Heart right ventricle (tissue), 16 donors: ENCODE measurements at places on chromosomes 4 and X.

DNA sequence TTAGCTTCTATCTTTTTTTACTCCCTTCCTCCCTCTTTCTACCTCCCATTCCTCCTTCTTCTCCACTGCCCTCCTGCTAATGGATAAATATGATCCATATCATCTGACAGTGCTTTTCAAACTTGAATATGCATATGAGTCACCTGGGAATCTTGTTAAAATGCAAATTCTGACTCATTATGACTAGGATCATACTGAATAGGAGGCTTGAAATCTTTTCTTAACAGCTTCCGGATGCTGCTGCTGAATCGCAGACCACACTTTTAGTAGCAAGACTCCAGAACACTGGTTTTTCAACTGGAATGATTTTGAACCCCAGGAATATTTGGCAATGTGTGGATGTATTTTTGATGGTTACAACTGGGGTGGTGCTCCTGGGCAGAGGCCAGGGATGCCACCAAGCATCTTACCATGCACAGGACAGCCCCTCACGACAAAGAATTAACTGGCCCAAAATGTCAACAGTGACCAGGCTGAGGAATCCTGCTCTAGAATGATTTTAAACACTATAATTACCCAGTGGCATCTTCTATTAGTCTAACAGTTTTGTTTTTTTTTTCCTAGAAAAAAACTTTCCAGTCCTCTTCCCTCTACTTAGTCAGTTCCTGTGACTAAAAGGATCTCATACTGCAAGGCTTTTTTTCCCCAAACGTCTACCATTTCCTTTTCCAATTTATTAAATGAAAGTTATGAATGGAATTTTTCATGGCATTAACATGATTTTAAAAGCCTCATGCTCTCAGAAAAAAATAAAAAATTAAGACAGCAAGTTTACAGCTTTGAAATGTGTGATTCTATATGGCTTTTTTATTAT is 10.6 kb upstream of the PYURF start:
- H3K27me3 ChIP-seq, result no peaks in the 10 kb centered on the region
- no peak overlapping the region for H3K27ac ChIP-seq
- peaks cover 7% of the 10 kb centered on the region for H3K4me1 ChIP-seq

DNA sequence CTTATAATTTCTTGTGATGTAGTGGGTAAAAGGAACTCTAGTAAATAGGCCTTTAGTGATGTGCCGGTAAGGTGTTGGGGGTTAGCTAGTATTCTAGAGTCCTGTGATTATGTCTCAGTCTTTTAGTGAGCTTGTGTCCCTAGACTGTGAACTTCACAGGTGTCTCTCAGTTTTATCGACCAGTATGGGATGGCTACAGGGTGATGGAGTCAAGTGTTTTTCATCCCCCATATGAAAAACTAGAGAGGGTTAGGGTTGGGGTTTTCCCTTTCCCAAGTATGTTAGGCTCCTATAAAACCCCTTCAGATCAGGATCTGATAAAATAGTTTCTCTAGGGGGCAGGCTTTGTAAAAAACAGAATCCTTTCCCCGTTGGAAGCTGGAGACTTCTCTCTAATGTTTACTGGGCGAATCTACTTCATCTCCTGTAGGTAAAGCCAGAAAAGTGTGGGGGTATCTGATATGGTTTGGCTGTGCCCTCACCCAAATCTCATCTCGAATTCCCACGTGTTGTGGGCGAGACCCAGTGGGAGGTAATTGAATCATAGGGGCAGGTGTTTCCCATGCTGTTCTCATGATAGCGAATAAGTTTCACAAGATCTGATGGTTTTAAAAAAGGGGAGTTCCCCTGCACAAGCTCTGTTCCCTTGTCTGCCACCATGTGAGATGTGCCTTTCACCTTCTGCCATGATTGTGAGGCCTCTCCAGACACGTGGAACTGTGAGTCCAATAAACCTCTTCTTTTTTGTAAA is 120.8 kb downstream of the DTHD1 start:
- no peak for DNase-seq
- H3K4me1 ChIP-seq, result no peaks in the 10 kb centered on the region
- H3K27me3 ChIP-seq, result no peaks in the 10 kb centered on the region
- no peak overlapping the region for H3K4me3 ChIP-seq

GRCh38 chr4:186932631-186933187 is 209.1 kb upstream of the FAT1 start:
- no peak overlapping the region for H3K4me3 ChIP-seq
- no peak for DNase-seq
- H3K27me3 ChIP-seq, result no peaks in the 10 kb centered on the region

- peak overlapping the region; percentile 75 for H3K27ac ChIP-seq
- DNase-seq, result no peak
- H3K36me3 ChIP-seq, result peaks cover 4% of the 10 kb centered on the region
- peaks cover 57% of the 10 kb centered on the region for H3K4me1 ChIP-seq
- H3K27me3 ChIP-seq, result no peaks in the 10 kb centered on the region
- no peak overlapping the region for H3K4me3 ChIP-seq
These were observed 36.8 kb downstream of the FABP2 start for GRCh38 chr4:119284876-119285780.

DNA sequence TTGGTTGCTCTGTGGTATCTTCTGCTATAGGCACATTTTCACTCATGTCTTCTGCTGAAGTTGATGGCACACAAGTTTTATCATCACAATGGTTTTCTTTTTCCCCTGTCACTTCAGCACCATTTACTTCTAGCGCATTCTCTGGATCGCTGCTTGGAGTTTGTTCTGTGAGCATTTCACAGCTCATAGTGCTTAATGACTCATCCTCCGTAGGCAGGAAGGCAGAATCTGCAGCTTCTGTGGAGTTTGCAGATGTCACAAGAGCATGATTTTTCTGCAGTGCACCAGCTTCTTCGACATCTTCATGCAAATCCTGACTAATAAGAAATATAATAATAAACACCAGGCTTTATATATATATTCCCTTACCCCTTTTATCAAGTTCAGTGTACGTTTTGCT is 83.6 kb downstream of the CHM start:
- H3K4me3 ChIP-seq, result no peak overlapping the region
- H3K27me3 ChIP-seq, result no peaks in the 10 kb centered on the region
- DNase-seq, result no peak
- H3K4me1 ChIP-seq, result no peaks in the 10 kb centered on the region
- no peak overlapping the region for H3K27ac ChIP-seq

DNA sequence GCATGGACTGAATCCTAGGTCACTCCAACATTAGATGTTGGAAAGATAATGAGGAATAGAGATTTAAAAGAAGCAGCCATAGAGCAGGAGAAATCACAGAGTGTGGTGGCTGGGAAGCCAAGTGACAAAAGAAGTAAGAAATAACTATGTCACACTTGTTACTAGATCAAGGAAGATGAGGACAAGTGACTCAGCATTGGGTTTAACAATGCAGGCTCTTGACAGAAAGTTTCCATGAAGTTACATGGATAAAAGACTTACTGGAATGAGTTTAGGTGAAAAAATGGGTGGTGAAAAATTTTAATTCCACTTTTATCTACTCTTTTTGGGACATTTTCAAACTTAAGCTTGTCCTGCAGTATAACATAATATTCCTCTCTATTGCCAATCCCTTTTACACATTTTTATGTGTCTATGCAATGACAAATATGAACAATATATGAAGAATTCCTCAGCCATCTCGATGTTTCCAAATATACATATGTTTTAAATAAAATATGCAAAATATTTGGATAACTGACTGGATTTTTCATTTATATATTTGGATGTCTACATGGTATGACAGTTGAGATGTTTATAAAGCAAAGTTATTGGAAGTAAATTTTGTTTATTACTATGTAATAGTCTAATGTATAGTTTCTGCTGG is 462.6 kb downstream of the IL15 start:
- H3K27me3 ChIP-seq, result no peaks in the 10 kb centered on the region
- DNase-seq, result no peak
- H3K27ac ChIP-seq, result no peak overlapping the region
- no peaks in the 10 kb centered on the region for H3K36me3 ChIP-seq

- no peak overlapping the region for H3K4me3 ChIP-seq
- H3K4me1 ChIP-seq, result no peaks in the 10 kb centered on the region
- no peak for DNase-seq
- no peak overlapping the region for H3K27ac ChIP-seq
These were observed 878.7 kb upstream of the TENM3 start for GRCh38 chr4:181364504-181364903.

DNA sequence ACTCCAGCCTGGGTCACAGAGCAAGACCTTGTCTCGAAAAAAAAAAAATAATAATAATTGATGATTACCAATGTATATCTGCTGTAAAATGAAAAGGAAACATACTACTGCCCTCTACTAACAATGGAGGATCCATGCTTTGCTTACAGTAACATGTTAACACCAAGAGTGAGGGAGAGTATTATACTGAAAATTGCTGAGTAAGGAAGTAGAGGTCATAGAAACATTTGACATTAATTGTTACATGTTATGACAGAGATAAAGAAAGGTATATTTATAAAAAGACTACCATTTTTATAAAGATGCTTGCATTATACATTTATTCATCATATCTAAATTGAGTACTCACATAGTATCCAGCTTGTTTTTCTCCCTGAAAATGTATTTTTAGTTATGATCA is 1989.8 kb upstream of the TENM3 start:
- H3K27me3 ChIP-seq, result no peaks in the 10 kb centered on the region
- no peaks in the 10 kb centered on the region for H3K4me1 ChIP-seq
- H3K36me3 ChIP-seq, result no peaks in the 10 kb centered on the region
- DNase-seq, result no peak
- H3K4me3 ChIP-seq, result no peak overlapping the region

GRCh38 chrX:150262456-150262855 is 100.7 kb upstream of the MAMLD1 start:
- H3K27ac ChIP-seq, result no peak overlapping the region
- no peak for DNase-seq
- no peaks in the 10 kb centered on the region for H3K4me1 ChIP-seq

- no peak overlapping the region for H3K27ac ChIP-seq
- no peaks in the 10 kb centered on the region for H3K36me3 ChIP-seq
- H3K27me3 ChIP-seq, result no peaks in the 10 kb centered on the region
- H3K4me3 ChIP-seq, result no peak overlapping the region
- H3K4me1 ChIP-seq, result no peaks in the 10 kb centered on the region
- DNase-seq, result no peak
These were observed 25.5 kb upstream of the FHL1 start for GRCh38 chrX:136121788-136122187.

DNA sequence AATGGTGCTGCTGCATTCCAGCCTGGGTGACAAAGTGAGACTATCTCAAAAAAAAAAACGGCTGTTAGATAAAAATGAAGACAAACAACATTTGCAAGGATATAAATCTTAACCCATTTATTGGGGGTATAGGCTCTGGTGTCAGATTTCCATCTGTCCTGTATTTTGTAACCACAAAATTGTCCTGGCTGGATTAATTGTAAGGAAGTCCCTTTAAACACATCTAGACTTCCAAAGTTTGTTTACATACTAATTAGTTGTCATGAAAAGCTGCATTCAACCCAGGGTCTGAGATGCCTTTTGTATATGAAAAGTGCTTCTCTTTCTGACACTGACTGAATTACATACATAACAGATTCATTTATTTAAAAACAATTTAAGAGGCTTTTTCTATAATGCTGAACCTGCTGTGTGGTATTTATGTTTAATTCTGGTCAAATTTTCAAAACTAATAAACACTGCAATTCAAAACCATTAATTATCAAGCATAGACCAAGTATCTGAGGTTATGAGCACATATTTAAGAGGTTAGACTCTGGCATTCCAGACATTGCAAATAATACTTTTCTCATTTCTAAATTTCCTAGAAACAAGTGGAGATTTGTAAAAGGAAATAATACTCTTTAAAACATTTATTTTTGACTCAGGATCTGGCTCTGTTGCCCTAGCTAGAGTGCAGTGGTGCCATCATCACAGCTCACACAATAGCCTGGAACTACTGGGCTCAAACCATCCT is 17.5 kb upstream of the UGDH start:
- peaks cover 21% of the 10 kb centered on the region for H3K36me3 ChIP-seq
- H3K4me3 ChIP-seq, result no peak overlapping the region
- no peaks in the 10 kb centered on the region for H3K27me3 ChIP-seq
- H3K4me1 ChIP-seq, result no peaks in the 10 kb centered on the region

GRCh38 chr4:139420652-139421051 is 33.3 kb upstream of the RAB33B start:
- DNase-seq, result no peak
- H3K36me3 ChIP-seq, result no peaks in the 10 kb centered on the region
- peaks cover 20% of the 10 kb centered on the region for H3K4me1 ChIP-seq

GRCh38 chr4:156195914-156196313 is 242.2 kb upstream of the CTSO start:
- no peak overlapping the region for H3K27ac ChIP-seq
- DNase-seq, result no peak
- H3K4me1 ChIP-seq, result no peaks in the 10 kb centered on the region
- no peak overlapping the region for H3K4me3 ChIP-seq

DNA sequence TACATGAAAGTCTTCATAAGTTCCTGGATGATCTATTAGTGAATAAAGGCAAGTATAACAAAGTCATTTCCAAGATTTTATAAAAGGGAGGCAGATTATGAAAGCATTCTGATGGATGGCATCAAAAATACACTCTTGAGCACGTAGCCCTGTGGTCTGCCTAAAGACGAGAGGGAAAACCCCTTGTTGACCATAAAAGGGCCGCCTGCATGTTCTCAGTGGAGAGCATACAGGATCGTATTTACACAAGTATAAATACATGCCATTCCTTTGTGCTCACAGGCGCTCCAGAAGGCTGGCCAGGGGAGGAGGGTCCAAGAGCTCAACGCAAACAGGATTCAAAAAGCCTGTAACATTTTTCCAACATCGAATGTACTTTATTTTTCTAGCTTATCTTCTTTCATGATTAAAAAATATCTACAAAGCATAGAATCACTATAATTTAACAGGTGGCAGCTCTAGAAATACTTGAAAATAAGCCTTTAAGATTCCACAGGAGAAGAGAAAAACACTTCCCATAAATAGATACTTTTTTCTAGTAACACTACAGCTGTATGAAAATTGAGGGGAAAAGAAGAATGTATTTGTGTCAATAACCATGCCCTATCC is 29.6 kb downstream of the PDGFC start:
- no peaks in the 10 kb centered on the region for H3K36me3 ChIP-seq
- DNase-seq, result peak; percentile 19

GRCh38 chr4:101125045-101125942 is 222.0 kb downstream of the PPP3CA start:
- no peaks in the 10 kb centered on the region for H3K36me3 ChIP-seq
- peaks cover 24% of the 10 kb centered on the region for H3K4me1 ChIP-seq
- H3K27ac ChIP-seq, result no peak overlapping the region
- H3K27me3 ChIP-seq, result no peaks in the 10 kb centered on the region

- H3K36me3 ChIP-seq, result no peaks in the 10 kb centered on the region
- no peak overlapping the region for H3K27ac ChIP-seq
- H3K4me3 ChIP-seq, result no peak overlapping the region
- no peaks in the 10 kb centered on the region for H3K27me3 ChIP-seq
These were observed 20.9 kb downstream of the HMGB3 start for GRCh38 chrX:151004085-151004484.

DNA sequence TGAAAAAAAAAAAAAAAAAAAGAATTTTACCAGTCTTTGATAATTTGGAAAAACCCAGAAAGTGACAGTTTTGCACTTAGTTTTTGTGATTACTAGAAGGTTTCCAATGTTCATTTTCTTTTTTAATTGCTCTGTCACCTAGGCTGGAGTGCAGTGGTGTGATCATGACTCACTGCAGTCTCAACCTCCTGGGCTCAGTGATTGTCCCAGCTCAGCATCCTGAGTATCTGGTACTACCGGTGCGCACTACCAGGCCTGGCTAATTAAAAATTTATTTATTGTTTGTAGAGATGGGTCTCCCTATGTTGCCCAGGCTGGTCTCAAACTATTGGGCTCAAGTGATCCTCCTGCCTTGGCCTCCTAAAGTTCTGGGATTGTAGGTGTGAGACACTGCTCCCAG is 3.3 kb downstream of the NUDT9 start:
- no peak for DNase-seq
- H3K27ac ChIP-seq, result no peak overlapping the region
- peaks cover 47% of the 10 kb centered on the region for H3K4me1 ChIP-seq
- no peaks in the 10 kb centered on the region for H3K36me3 ChIP-seq
